ENCODE measurements at places on chromosomes 1 and 21.
A peak's percentile ranks its signal among the peaks of the same experiment; 100 is the strongest.

DNA sequence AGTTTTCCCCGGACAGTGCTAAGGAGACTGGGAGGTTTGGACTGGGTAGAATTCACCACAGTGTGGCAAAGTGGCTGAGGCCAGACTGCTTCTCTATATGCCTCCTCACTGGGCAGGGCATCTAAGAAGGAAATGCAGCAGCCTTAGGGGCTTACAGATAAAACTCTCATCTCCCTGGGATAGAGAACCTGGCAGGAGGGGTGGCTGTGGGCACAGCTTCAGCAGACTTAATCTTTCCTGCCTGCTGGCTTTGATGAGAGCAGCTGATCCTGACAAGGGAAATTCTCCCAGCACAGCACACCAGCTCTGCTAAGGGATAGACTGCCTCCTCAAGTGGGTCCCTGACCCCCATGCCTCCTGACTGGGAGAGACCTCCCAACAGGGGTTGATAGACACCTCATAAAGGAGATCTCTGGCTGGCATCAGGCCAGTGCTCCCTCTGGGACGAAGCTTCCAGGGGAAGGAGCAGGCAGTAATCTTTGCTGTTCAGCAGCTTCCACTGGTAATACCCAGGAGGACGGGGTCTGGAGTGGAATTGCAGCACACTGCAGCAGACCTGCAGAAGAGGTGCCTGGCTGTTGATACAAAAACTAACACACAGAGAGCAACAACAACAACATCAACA is 25.2 kb downstream of the KIFAP3 start:
- DNase-seq: no peak

- no peak for DNase-seq
Measured at GRCh38 chr1:43668956-43669355, 19.0 kb downstream of the KDM4A start.

- no peak for DNase-seq
Measured at GRCh38 chr1:77415579-77415978, 133.8 kb downstream of the AK5 start.

DNA sequence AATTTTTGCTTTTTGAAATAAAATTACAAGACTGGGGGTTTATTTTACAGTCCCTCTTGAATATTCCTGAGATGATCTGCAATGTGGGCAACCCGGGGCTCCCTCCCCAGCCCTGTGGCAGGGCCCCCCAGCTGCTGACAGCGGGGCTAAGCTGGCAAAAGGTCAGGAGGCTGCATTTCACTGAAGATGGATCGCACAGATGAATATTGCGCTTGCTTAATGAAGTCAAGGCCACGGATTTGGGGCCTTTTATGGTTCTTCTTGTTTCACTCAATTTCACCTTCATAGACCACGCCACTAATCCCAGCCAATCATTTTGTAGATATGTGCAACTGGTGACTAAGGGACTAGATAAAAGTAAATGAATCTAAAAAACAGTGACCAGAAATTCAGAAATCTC is 50.8 kb upstream of the SLC22A15 start:
- DNase-seq: no peak

DNA sequence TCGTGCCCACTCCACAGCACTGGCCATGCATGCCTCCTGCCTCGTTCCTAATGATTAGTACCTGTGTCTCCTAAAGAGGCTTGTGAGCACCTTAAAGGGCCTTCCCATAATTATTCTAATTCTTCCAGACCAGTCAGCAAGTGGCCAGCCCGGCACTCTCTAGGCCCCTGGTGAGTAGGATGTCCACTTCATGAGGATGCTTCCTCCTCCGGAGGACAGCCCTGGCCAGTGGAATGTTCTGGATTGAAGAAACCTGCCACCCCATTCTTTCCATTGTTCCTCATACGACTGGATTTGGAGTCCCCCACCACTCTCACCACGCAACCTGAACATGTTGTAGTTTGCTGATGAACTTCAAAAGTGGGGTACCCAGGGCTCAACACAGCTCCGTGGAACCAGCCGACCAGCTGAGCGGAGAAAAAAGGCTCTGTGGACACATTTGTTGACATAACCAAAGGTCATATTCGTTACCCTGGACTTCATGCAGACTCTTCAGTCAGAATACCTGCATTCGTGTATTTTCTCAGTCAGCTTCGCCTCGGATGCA is 46.7 kb upstream of the LBR start:
- no peak for DNase-seq

DNA sequence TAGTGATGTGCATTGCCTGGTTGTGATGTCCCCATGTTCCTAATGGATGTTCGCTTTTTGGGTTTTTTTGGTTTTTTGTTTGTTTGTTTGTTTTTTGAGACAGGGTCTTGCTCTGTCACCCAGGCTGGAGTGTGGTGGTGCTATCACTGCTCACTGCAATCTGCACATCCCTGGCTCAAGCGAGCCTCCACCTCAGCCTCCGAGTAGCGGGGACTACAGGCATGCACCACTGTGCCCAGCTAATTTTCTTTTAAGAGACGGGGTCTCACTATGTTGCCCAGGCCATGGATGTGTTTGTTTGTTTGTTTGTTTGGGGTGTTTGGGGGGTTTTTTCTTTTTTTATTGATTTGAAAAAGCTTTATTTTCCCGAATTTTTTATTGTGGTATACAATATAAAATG is 2.1 kb downstream of the COL6A2 start:
- no peak for DNase-seq

GRCh38 chr1:244699741-244700140 is 46.8 kb downstream of the DESI2 start:
- no peak for DNase-seq

GRCh38 chr1:155942578-155943141 is 1.2 kb downstream of the RXFP4 start:
- DNase-seq: no peak

DNA sequence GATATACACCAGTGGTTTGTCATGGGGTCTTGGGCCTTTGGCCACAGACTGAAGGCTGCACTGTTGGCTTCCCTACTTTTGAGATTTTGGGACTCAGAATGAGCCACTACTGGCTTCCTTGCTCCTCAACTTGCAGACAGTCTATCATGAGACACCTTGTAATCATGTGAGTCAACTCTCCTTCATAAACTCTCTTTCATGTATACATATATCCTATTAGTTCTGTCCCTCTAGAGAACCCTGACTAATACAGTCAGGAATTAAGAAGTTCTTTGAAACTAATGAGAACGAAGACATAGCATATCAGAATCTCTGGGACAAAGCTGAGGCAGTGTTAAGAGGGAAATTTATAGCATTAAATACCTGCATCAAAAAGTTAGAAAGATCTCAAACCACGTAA is 110.8 kb downstream of the SLC5A9 start:
- no peak for DNase-seq

GRCh38 chr21:37367703-37368540 is 1.3 kb downstream of the DYRK1A start:
- DNase-seq: no peak

DNA sequence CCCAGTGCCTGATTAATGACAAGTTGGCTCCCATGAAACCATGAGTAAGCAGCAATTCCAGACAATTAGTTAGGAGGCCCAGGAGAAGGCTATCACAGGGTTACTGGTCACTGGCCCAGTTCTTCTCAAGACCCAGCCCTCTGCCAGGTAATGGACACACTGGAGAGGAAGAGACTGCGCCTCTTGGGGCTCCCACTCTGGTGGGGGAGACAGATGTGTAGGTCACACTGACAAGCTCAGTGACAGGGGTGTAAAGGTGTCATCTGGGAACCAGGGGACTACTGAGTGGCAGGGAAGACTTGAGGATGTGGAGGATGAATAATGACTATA is 4.9 kb downstream of the HPCA start:
- DNase-seq: no peak

- DNase-seq: no peak
Measured at GRCh38 chr1:85125891-85126290, 74.9 kb downstream of the SYDE2 start.

- no peak for DNase-seq
Measured at GRCh38 chr1:41773144-41773591, 145.6 kb downstream of the HIVEP3 start.

- no peak for DNase-seq
Measured at GRCh38 chr1:47842228-47842919, 154.8 kb downstream of the TRABD2B start.

- no peak for DNase-seq
Measured at GRCh38 chr1:222910699-222911098, 95.9 kb downstream of the DISP1 start.

DNA sequence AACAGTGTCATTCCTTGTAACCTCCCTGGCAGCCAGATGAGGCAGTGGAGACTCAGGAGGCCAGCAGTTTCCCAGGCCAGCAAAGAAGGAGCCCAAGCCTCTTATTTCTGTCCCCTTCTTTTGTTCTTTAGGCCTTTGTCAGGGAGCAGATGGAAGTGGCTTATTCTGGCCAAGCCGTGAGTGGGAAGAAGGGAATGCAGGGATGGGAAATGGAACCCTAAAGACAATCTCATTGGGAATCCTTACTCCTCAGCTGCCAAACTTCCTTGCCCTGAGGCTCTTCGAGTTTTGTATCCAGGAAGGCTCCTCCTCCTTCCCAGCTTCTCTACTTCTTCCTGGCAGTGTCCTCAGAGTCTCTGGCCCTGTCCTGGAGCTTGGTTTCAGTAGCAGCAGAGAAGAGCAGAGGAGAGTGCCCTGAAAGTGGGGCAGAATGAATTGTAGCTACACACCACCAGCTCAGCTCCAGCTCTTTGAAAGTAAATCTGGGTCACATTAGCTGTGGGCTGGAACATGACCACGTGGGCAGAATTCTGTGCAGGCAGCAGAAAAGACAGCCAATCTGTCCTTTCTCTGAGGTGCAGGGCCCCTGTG is 63.9 kb downstream of the NDUFS5 start:
- DNase-seq: no peak

GRCh38 chr1:57966340-57966739 is 542.5 kb upstream of the DAB1 start:
- no peak for DNase-seq

DNA sequence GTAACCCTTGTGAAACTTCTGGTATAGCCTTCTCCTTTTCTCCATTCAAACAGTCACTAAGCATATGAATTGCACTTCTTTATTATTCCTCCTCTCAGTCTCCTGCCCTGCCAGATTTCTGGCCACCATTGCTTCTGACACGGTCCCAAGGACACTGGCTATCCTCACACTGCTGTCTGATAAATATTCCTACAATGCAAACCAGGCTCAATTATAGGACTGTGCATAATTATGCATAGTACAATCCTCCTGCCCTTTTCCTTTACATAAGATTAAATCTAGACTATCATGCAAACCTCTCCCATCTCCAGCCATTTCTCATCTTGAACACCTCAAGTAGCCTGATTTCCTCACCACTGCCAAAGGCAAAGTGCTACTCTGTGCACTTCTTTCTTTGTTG is 704.3 kb upstream of the ADAMTS5 start:
- DNase-seq: no peak

- DNase-seq: no peak
Measured at GRCh38 chr21:38341546-38342012, 84.8 kb downstream of the KCNJ15 start.

GRCh38 chr1:35923791-35924221 is 7.1 kb upstream of the AGO3 start:
- peak; percentile 22 for DNase-seq

DNA sequence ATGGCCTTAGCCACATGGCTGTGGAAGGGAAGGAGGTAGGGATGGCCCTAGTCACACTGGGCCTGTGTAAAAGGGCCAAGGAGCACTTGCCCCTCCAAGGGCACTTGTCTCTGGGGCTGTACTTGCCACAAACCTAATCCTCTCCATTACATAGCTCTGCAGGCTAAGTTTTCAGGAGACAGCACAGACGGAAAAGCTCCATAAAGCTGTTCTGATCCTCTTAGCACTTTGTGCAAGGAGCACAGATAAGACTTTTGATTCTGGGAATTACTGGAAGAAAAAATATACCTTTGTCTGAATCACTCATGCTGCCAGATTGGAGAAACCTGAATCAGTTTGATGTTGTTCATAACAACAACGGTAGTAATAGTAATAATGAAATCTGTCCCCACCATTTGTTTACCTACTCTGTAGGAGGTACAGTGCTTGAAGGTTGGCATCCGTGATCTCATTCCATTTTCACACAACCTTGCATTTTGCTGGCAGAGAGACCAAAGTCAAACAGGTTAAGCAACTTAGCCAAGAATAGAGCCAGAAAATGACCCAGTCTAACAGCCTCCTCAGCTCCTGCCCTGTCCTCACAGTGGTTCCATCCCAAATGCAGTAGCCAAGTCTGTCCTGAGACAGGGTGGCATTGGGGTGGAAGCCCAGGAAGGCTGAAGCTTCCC is 207.1 kb downstream of the ROR1 start:
- DNase-seq: no peak

- no peak for DNase-seq
Measured at GRCh38 chr1:46184920-46185658, 8.8 kb upstream of the P3R3URF start.

Data from HFF-Myc (cell line).